ENCODE measurements at places on chromosomes 2 and 18. TPM values are rescaled to one million over a fixed set of nuclear protein-coding genes. Genes with fewer than 3 reads are reported as not detected.

MOGAT1 gene
- not detected for total RNA-seq

CPO gene
- not detected for total RNA-seq

FAM110C gene
- total RNA-seq: not detected

HRH4 gene
- total RNA-seq: under 0.01 TPM

OTX1 gene
- 0.57 TPM for total RNA-seq
